ENCODE measurements at places on chromosomes 1 and 21.
A peak's percentile ranks its signal among the peaks of the same experiment; 100 is the strongest.

DNA sequence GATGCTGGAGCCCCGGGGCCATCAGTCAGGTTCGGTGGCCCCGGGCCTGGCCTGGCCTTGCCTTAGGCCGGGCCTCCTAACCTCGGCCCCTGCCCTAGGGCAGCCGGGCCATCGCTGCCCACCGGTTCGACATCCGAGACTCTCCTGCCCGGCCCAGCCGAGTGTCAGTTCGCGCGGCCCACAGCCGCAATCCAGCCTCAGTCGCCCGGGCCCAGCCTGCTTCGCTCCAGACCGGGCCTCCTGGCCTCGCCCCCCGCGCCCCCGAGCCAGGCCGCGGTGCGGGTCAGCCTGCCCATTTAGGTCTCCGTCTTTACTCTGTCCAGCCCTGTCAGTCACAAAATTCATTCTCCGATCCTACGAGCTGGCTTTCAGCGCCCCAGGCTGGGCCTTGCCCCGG lies 777 bp downstream of the LRRC41 start:
- peak; percentile 11 for DNase-seq

DNA sequence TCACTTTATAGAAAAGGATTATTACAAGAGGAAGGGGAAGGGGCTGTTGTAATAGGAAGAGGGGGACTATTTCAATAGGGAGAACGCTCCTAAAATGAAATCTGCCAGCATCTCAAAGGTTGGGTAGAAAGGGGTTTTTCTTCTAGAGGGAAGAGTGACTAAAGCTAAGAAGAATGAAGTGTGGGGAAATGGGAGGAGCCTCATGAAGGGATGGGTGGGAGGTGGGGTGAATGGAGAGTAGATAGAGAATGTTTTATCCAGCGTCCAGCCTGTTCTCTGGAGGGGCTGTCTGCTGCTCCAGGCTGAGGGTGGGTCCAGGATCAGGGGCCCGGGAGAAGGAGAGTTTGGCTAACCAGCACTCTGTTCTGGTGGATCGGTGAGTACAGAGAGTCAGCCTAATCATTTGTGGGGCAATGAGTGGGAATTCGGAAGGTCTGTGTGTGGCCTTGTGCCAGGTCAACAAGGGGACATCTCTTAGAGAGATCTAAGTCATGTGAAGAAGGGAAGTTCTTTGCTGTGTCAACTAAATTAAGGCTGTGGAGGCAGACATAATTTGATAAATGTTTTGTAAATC lies 25.2 kb downstream of the VN1R5 start:
- DNase-seq, result no peak

GRCh38 chr1:153711026-153711425 lies 16.8 kb upstream of the INTS3 start:
- DNase-seq, result no peak

GRCh38 chr1:147539122-147539575 lies 2.2 kb upstream of the BCL9 start:
- DNase-seq, result peak; percentile 18

DNA sequence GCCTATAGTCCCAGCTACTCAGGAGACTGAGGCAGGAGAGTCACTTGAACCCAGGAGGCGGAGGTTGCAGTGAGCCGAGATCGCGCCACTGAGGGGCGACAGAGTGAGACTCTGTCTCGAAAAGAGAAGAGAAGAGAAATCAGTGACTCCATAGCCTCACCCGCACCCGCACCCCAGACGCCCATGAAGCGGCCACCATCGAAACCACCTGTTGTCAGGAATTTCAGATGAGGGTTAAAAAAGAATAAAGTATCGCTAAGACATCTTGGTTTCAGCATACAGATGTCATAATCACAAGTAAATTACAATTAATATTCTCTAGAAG lies 47.4 kb downstream of the NPHP4 start:
- DNase-seq, result no peak

GRCh38 chr1:107739651-107740050 lies 225.3 kb downstream of the VAV3 start:
- DNase-seq, result no peak

DNA sequence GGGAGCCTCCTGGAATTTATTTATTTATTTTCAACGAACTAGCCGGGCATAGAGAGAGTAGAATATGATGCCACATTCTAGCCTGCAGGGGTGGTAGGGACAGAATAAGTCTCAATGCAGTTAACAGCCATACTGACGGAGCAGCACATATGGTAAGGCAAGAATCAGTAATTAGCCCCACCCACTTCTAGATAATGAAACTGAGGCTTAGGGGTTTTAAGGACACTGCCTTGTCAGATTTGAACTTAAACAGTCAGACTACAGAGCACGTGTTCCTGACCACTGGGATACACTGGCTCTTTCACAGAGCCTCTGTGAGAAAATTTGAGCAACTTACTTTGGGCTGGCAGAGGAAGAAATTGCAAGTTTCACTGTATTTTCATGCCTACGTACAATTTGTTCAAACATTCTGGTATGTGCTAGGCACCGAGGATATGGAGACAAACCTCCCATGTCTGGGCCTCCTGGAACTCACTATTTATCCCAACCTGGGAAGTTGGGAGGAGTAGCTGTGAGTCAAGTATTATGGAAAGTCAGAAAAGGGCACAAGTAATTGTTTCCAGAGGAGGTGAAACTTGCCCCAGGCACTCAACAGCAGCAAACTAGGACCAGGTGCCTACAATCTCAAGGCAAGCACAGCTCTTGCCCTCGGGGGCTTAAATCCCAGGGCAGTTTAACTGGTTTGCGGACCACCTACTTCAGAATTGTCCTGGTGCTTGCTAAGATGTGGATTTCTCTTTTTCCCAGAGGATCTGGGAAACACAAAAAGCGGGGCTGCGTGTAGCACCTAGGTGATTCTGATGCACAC lies 1.6 kb upstream of the CLIC4 start:
- DNase-seq, result no peak

GRCh38 chr1:169364948-169365347 lies 2.6 kb downstream of the NME7 start:
- no peak for DNase-seq

DNA sequence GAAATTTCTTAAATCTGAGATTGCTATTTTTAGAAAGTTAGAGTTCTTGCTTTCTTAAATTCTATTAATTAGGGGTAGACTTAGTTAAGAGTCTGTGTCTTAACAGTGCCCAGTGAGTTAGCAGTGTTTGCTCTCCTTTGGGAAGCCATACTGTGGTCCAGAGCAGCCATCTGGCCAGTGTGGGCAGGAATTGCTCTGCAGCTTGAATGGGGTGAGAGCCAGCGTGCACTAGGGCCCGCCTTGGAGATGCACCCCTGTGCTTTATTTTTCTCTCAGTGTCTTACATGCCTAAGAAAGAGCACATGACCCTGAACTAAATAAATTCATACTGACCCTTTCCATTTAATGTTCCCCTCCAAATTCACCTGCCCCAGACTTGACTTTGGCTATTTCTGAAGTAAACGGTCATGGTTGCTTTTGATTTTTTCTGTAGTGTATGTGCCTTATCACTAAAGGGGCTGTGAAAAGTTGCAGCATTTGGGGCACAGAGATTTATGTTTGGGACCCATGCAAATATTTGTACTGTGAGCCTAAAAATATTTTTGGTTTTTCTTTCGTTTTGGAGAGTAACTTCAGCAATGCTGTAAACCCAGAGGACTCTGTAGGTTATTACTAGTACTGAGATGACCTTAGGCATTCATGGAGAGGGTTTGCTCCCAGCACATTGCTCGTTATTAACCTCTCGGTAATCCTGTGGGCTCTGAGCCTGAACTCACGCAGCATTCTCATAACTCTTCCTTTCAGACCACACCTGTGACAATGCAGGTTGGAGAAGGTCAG lies 21.3 kb upstream of the KCNQ4 start:
- no peak for DNase-seq

GRCh38 chr1:38997901-38998190 lies 6.8 kb downstream of the AKIRIN1 start:
- DNase-seq, result no peak

DNA sequence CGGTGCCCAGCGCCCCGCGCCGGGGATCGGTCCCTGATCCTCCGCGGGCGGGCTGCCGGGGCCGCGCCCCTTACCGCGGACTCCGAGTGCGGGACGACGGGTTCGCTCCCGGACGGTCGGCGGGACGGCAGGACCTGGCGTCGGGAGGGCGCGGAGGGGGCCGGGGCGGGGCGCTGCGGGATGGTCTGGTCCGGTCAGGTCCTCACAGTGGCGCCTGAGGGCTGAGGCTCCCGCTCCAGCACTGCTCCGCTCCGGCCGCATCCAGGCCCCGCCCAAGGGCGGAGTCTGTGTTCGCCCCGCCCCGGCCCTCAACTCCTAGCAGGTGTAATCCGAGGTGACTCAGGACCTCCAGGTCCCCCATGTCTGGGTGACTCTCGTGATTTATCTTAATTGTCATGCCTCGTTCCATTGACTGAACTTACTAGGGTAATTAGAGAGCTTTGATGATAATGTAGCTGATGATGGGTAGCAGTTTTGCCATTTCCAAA lies at the start of gene RAB3B:
RAB3B (minus strand) TSS at position 223 of the 488 bp plus-strand sequence. CDS start 13,583 bp downstream, outside the sequence.
- DNase-seq, result peak; percentile 84

DNA sequence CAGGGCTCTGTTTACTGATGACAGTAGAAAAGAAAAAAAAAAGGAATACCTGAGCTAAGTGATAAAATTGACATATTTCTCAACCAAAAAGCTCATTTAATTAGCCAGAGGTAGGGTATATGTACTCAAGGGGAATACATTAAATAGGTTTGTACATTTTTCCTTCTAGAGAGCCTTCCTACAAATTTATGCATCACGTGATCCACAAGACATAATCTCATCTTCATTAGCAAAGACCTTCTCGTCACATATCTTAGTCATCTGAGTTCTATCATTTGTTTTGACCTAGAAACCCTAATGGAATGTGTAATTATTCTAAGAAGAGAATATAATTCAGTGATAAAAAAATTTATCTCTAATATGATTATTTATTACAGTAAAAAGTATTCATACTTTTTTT lies 30.7 kb upstream of the CFHR4 start:
- no peak for DNase-seq

GRCh38 chr1:8097908-8098307 lies 71.8 kb upstream of the ERRFI1 start:
- DNase-seq, result no peak

DNA sequence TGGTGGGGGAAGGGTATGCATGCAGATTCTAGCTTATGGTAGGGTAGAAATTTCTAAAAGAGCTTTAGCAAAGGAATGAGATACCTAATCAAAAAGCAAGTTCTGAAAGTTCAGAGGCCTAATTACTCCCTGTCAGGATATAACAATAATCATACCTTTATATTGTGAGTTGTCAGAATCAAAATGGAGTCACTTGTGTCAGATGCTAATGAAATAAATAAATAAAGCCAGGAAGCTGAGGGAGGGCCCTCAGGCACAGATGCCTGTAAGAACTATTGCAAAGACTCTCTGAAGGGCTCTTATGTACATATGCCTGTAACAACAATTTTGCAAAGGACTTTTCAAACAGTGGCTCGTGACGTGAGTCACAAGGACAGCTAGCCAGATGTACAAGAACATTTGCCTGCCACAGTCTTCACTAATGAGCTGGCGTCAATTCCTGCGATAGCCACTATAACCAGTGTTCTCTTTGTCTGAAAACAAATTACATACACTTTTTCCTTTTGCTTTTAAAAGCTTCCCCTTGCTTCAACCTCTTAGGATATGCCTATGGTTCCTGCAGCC lies 27.4 kb upstream of the DNASE2B start:
- DNase-seq, result no peak

GRCh38 chr1:40032240-40032891 lies 8.2 kb upstream of the CAP1 start:
- no peak for DNase-seq

DNA sequence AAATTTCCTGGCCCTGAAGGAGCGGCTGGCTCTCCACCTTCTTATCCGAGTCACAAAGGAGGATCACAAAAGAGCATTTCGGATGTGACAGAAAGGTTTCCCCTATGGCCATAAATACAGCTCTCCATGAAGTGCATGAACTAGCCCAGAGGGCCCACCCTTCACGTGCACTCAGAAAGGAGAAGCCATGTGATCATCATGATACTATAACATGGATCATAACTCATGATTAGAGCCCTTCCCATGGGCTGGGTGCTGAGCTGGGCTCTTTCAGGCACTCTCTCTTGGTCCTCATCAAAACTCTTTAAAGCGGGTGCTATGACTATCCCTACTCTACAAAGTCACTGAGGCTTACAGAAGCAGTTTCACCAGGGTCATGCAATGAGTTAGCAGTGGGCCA lies 135.0 kb downstream of the PTPRU start:
- no peak for DNase-seq

DNA sequence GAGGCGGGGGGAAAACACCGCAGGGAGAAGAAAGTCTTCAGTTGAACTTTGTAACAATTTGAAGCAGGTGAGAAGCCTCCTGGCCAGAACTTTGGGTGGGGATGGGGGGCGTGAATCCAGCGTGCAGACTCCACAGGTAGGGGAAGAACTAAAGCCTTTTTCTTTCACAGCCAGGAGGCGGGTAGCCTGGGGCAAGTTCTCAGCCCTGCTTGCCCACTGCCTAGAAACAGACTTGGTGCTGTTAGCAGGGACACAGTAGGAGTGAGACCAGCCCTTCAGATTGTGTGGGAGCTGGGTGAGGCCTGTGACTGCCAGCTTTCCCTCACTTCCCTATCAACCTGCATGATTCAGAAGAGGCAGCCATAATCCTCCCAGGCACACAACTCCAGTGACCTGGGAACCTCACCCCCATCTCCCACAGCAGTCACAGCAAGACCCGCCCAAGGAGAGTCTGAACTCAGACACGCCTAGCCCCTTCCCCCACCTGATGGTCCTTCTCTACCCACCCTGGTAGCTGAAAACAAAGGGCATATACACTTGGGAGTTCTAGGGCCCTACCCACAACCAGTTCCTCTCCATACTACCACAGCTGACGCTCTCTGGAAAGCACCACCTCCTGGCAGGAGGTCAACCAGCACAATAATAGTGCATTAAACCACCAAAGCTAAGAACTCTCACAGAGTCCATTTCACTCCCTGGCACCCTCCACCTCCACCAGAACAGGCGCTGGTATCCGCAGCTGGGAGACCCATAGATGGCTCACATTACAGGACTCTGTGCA lies 83.5 kb upstream of the CDC42BPA start:
- no peak for DNase-seq
